Endodermal cell (in vitro differentiated cells): ENCODE measurements at places on chromosomes 3 and 15.

GRCh38 chr3:157148196-157148889, 11.6 kb downstream of the CCNL1 start:
- peaks cover 2% of the 10 kb centered on the region for H3K4me1 ChIP-seq
- no peak for DNase-seq

- no peak overlapping the region for H3K27ac ChIP-seq
- H3K27me3 ChIP-seq: no peaks in the 10 kb centered on the region
- DNase-seq: no peak
- H3K4me1 ChIP-seq: no peaks in the 10 kb centered on the region
- no peak overlapping the region for H3K4me3 ChIP-seq
Observed at GRCh38 chr3:144708437-144708836, 736.8 kb downstream of the DIPK2A start.

DNA sequence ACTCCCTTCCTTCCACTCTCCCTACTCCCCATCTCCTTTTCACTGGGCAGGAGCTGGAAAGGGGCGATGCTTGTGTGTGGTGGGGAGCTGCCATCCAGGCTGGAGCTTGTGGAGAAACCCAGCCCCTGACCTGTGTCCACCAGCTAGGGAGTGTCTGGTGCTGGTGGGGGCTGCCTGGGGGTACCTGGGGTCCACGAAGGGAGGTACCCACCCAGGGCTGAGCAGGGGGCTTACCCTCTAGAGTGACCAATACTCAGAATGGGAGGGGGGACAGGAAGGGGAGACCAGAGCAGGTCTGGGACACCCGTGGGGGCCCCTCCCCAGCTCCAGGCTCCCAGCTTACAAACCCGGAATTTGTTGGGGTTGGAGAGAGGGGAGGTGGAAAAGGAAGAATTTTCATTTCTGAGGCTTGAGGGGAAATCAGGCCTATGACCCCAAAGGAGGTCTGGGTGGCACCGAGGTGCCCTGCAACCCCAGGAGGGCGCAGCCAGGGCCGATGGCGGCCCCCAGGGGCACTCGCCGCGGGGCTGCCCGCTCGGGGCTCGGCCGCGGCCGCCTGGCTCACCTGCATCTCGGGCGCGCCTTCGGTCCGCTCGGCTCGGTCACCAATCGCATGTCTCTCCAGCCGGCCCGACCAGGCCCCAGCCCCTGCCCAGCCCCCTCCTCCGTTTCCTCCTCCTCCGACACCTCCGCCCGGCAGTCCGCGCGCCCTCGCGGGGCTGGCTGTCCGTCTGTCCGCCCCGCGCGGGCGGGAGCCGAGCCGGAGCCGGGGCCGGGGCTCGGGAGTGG, 773 bp downstream of the LINGO1 start:
- H3K27ac ChIP-seq: peak overlapping the region; percentile 84
- peaks cover 51% of the 10 kb centered on the region for H3K27me3 ChIP-seq
- peak; percentile 88 for DNase-seq
- no peaks in the 10 kb centered on the region for H3K36me3 ChIP-seq

DNA sequence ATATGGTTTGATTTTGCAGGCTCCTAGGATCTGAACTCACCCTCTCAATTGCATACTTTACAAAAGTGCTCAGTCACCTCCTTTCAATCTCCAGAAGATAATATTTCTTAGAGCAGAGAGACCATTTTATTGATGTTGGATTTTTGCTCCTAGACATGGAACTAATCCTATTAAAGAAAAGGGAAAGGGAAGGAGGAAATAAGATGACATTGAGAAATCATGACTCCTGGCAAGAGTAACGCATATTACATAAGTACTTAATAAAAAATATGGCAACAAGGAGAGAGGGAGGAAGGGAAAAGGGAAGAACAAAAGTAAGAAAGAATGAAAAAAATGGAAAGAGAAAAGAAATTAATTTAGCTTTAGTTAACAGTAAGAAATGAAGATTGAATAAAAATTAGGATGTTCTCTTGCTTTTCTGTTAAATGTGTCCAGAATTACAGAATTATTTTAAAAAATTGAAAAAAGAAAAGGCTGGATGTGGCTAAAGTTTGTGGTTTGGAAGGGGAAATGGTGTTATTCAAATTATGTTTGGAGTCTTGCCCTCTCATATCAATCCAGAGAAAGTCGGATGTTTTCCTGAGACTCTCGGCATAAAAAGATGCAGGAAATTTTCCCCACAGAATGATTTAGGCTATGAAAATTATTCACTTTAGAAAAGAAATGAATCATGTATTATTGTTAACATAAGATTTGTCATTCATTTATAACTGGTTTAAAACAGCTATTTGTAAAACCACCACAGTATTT, 474.0 kb downstream of the FGF12 start:
- H3K27ac ChIP-seq: no peak overlapping the region
- no peak for DNase-seq
- H3K36me3 ChIP-seq: no peaks in the 10 kb centered on the region
- no peak overlapping the region for H3K4me3 ChIP-seq
- no peaks in the 10 kb centered on the region for H3K4me1 ChIP-seq
- no peaks in the 10 kb centered on the region for H3K27me3 ChIP-seq

DNA sequence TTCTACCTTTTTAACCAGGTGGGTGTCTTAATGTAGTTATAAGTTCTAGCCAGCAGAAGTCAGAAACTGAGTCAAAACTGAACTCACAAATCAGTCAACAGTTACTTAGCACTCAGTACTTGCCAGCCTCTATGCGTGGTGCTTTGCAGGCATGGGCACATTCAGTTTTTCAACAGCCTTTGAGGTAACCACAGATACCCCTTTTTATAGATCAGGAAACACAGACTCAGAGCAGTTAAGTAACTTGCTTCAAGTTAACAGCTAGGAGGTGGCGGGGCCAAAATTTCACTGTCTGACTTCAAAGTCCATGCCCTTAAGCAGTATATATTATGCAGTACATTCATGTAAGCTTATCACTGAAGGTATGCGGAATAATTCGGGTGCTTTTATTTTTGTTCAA, 139.4 kb downstream of the FHIT start:
- no peak overlapping the region for H3K4me3 ChIP-seq
- H3K27ac ChIP-seq: no peak overlapping the region
- no peaks in the 10 kb centered on the region for H3K4me1 ChIP-seq
- H3K27me3 ChIP-seq: no peaks in the 10 kb centered on the region

- H3K27me3 ChIP-seq: no peaks in the 10 kb centered on the region
- no peaks in the 10 kb centered on the region for H3K4me1 ChIP-seq
- H3K4me3 ChIP-seq: no peak overlapping the region
Observed at GRCh38 chr3:108450444-108450843, 60.0 kb downstream of the MYH15 start.

GRCh38 chr3:77377717-77378116, 337.8 kb downstream of the ROBO2 start:
- no peak overlapping the region for H3K4me3 ChIP-seq
- DNase-seq: no peak
- no peaks in the 10 kb centered on the region for H3K4me1 ChIP-seq
- H3K27ac ChIP-seq: no peak overlapping the region
- no peaks in the 10 kb centered on the region for H3K27me3 ChIP-seq
- H3K36me3 ChIP-seq: no peaks in the 10 kb centered on the region

DNA sequence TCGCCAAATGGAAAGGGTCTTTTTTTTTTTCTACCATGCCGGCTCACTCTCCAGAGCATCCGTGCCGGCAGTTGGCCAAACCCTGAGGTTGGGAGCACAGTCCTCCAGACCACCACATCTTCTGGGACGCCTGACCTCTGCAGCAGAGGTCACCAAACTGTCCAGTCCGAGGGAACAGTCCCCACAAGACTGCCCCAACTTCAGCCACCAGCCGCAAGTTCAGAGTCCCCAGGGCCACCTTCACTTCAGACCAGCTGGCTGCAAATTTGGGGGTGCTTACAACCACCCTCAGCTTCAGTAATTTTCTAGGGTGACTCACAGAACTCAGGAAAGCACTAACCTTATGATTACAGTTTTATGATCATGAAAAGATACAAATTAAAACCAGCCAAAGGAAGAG, 28.9 kb downstream of the PLA2G4D start:
- no peaks in the 10 kb centered on the region for H3K36me3 ChIP-seq
- no peak for DNase-seq
- H3K27me3 ChIP-seq: no peaks in the 10 kb centered on the region
- H3K27ac ChIP-seq: no peak overlapping the region
- peaks cover 2% of the 10 kb centered on the region for H3K4me1 ChIP-seq
- H3K4me3 ChIP-seq: no peak overlapping the region

DNA sequence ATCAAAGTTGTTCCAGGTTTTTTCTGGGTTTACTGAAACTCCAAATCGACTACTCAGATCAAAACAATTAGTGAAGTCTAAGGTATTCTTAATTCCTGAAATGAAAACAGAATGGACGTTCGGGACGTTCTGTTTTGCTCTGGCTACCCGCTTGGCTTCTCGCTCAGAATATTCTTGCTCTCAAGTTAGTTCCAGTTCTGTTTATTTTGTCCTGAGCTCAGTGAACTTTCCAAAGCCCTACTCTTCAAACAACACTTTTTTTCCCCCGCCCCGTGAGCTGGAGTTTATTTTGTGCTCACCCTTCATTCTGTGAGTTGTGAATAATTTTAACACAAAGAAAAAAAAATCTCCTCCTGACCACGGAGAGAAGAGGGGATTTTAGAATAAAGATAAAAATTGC, 72.6 kb downstream of the SAMMSON start:
- peak overlapping the region; percentile 75 for H3K4me3 ChIP-seq
- no peak for DNase-seq
- no peaks in the 10 kb centered on the region for H3K27me3 ChIP-seq
- peaks cover 13% of the 10 kb centered on the region for H3K4me1 ChIP-seq
- H3K36me3 ChIP-seq: no peaks in the 10 kb centered on the region

DNA sequence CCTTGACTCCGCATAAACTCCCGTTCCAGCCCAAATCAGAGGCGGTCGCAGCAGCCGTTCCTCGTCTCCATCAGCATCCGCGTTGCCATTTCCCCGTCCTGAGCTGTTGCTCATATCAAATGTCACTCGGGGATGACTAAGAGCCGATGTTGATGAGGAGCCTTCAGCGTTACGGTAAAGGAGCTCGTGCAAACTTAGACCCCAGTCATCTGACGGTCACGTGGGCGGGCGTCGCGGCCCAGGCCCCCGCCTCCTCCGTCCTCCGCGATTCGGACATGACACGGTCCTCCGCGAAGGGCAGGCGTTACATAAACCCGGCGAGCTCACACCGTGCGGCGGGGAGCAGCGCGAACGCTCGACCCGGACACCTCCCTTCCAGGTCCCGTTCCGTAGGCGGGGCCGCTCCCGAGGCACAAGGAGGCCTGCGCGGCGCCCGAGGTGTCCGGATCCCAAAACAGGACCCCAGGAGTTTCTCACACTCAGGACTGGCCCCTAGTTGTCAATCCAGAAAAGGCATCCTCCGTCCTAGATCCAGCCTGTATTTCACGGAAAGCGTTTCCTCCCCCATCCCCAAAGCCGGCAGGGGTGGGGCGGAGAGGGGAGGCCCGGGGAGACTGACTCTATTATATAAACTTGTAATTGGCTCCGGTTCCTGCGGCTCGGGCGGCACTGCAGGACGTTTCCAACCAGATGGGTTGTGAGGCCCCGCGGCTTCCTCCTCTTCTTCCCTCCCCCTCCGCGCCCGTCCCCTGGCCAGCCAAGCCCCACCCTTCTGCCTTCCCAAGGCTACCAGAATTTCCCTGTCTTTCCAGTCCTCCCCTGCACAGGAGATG, 100.0 kb upstream of the IGF1R start:
- peaks cover 3% of the 10 kb centered on the region for H3K4me1 ChIP-seq
- peak overlapping the region; percentile 77 for H3K4me3 ChIP-seq
- peak; percentile 89 for DNase-seq
- no peak overlapping the region for H3K27ac ChIP-seq
- no peaks in the 10 kb centered on the region for H3K36me3 ChIP-seq
- H3K27me3 ChIP-seq: peaks cover 36% of the 10 kb centered on the region

GRCh38 chr3:195549931-195550519, 6.9 kb upstream of the PPP1R2 start:
- H3K36me3 ChIP-seq: no peaks in the 10 kb centered on the region
- H3K27ac ChIP-seq: no peak overlapping the region
- peaks cover 9% of the 10 kb centered on the region for H3K4me1 ChIP-seq
- H3K27me3 ChIP-seq: no peaks in the 10 kb centered on the region
- DNase-seq: no peak

DNA sequence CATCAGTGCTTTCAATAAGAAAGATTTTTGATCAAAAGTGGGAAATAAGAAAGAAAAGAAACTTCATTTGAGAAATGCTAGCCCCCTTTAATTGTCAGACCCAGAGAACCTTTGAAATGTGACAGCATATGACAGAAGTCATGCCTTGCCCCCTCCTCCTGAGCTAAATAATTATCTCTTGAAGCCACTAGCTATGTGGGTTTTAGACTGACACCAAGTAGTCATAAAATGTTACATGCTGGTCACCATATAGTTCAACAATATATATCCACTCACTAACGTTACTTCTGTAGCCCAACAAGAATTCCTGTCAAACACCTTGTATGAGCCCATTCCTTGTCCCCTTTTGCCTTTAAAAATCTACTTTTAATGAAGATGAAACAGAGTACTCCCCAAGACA, 43.1 kb upstream of the AADACL2 start:
- H3K27me3 ChIP-seq: no peaks in the 10 kb centered on the region
- H3K4me1 ChIP-seq: no peaks in the 10 kb centered on the region
- H3K27ac ChIP-seq: no peak overlapping the region
- no peak for DNase-seq
- H3K4me3 ChIP-seq: no peak overlapping the region

DNA sequence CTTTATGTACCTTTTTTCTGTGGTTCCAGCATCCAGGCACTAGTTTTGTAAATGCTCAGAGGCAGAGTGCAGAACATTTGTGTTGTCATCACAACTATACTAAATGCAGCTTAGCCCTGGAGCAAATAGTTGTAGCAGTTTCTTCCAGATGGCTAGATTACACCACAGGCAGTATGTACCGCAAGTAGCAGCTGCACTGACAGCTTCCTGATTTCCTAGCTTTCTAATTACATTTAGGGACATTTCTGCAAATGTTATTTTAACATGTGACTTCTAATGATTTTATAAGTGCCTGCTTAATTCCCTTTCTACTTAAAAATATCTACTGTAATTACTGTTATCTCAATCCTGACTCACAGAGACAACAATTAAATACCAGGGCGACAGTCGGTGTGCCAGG, 106.5 kb downstream of the NR2E3 start:
- H3K27me3 ChIP-seq: no peaks in the 10 kb centered on the region
- H3K36me3 ChIP-seq: peaks cover 3% of the 10 kb centered on the region
- no peak overlapping the region for H3K4me3 ChIP-seq
- no peak overlapping the region for H3K27ac ChIP-seq
- DNase-seq: no peak
